Mesenteric fat pad (tissue), 1 donor: ENCODE measurements at places on chromosomes 7 and 10. TPM values are rescaled to one million over a fixed set of nuclear protein-coding genes. Genes with fewer than 3 reads are reported as not detected.
A peak's percentile ranks its signal among the peaks of the same experiment; 100 is the strongest.

DNA sequence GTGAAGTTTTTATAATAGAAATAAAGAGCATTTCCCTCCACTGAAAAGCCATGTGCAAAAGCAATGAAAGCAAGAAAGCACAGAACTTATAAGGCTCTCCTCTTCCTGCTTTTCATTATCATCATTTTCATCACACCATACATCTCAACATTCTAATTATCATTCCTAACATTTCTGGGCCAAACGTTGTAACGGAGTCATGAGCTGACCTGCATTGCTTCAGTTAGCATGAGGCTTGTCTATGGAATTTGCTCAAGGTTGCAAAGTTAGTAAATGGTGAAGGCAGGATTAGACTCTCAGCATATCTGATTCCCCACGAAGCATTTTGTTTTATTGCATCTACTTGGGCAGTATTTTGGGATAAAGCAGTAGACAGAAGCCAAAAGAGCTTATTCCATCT lies 11.4 kb downstream of the SCIN start:
- no peak for DNase-seq

DNA sequence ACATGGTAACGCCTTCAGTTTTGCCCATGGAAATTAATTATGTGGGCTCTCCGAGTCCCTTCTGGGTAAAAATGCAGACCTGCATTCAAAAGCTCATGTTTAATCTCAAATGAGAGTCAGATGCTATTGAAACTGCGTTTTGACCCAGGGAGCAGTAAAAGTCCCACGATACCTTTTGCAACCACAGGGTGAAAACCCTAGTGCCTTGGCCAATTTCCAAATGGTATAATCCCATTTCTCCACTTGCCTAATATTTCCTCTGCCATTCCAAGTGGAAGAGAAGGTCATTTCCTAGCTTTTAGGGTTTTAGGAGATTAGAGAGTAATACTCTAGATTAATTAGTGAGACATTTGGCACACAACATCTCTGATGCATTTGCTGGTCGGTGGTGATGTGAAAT lies 132.5 kb downstream of the NRP1 start:
- DNase-seq, result no peak

DNA sequence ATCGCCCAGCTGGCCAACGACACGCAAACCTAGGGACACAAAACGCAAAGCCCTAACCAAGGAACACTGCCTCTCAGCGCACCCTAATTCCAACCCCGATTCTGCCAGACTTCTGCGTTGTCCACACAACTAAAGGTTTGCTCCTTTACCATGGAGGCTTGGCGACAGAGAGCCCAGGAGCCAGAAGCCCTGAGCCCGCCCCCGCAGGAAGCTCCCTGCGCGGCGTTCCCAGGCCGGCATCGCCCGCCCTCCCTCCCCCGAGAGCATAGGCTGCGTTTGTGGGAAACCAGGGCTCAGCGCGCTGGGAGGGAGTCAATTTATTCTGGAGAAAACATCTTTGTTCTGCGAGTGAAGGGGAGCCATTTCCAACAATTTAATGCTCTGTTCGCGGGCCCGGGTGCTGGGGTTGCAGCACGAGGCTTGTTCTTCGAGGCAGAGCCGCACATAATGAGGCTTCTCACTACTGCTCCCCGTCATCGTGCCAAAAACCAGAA lies 103.9 kb downstream of the GRID1 start:
- peak; percentile 71 for DNase-seq

OR2AE1 gene
- total RNA-seq, result not detected

PLXDC2 gene
- total RNA-seq, result 58.7 TPM
